ENCODE measurements at places on chromosomes 2 and 18.

DNA sequence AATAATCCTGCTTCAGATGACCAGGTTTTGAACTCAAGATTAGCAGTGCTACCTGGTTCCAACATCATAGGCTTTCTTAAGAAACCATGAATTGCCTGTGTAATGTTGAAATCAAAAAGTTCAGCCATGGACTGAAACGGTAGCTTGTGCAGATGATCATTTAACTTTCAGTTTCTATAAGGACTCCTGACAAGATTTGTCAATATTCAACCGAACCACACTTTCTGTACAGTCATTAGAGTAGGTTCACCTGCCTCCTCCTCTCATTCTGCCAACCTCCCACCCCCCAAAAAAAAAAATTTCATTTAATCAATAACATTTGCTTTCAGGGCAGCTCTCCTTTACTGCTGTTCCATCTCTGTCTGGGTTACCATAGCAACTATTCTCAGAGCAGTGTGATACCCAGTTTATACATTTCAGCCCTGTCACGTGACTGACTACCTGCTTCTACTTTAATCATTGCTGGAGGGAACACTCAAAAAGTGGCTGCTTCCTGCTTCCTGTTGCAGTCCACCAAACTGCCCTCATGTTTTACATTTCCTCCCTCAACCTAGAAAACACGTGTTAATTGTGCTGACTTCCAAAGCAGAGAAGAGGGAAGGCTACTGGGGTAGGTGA, 275.5 kb downstream of the SS18 start:
- no peak for DNase-seq

- no peak for DNase-seq
These were observed 834 bp downstream of the PDCL3 start for GRCh38 chr2:100563407-100564247.

DNA sequence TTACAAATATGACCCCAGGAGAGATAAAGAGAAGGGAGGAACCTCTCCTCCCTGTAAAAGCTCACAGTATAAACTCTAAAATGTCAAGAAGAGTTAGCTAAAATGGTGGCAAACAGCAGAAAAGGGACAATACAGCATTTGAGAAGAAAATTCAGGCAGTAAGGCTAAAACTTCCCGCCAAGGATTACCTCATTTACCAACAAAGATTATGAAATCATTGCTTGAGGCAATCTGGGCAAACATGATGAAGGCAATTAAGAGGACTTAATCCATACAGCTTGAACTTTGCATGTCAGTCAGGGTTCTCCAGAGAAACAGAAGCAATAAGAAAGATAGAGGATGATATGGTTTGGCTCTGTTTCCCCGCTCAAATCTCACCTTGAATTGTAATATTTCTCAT, 81.4 kb downstream of the CMPK2 start:
- DNase-seq = no peak

- DNase-seq = peak; percentile 53
These were observed 594.8 kb upstream of the ZEB2 start for GRCh38 chr2:145114726-145115125.

DNA sequence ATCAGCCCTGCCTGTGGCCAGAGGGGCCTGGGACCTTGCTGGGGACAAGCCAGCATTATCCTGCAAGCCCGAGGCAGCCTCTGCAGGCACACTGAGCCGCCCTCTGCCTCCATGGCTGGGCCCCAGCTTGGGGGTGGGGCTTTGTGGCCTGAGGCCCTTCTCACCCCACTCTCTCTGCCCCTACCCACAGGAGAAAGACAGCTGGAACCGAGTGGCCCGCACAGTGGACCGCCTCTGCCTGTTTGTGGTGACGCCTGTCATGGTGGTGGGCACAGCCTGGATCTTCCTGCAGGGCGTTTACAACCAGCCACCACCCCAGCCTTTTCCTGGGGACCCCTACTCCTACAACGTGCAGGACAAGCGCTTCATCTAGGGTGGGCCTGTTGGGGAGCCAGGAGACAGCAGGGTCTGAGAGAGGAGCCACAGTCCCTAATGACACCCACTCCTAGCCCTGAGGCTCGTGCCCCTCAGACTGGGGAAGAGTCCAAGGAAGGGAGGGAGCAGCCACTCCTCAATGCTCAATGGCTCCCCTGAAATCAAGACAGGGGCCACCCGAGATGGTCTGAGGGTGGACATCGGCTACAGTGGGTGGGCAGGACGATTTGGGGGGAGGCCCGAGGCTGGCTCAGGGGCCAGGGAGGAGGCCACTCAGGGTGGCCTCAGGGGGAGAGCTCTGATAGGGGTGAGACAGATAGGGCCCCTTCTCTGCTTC, 4.4 kb upstream of the CHRNG start:
- no peak for DNase-seq

- DNase-seq = no peak
These were observed 129.5 kb upstream of the NYAP2 start for GRCh38 chr2:225270053-225270452.

DNA sequence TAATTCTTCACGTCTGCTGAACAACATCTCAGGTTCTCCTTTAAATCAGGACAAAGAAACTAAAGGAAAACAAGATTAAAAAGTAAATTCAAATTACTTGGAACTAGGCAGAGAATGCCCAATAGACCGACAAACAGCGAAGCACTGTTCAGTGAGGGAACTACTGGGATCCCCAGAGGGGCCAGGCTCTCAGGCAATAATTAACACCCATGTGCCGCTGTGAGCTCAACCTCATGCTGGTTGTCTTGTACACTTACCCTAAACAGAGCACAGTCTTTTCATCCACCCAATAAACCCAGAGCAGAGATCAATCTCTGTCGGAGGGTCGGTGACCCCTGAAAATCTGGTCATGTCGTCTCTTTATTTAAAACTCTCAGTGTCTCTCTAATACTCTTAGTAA, 229.9 kb upstream of the CRIM1 start:
- no peak for DNase-seq

DNA sequence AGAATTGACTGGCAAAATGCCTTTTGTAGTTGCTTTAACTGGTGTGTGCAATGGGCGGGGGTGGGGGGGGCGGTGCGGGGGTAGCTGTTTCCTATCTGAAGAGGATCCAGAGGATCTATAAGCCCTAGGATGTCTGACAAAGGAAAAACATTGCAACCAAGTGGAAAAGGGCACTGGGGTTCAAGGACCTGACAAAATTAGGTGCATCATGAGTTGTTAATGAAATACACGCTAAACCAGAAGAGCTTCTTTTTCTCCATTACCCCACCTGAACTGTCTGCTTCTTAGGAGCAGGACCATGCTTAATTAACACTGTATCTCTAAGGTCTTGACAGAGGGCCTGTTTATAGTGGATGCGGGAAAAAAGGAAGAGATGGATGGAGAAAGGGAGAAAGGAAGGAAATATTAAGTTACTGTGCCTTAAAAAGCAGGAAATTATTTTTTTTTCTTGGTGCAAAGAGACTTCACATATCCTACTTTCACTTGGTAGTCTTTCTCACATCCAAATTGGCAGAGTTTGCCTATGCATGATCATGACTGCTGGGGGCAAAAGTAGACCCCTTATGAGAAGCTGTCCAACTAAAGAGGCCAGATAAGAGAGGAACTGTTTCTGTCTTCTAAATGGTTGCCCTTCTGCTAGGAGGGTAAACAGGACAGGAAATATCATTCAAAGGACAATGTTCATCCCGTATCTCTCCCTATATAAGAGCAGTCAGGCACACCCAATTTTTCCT, 4.6 kb downstream of the RND3 start:
- no peak for DNase-seq

DNA sequence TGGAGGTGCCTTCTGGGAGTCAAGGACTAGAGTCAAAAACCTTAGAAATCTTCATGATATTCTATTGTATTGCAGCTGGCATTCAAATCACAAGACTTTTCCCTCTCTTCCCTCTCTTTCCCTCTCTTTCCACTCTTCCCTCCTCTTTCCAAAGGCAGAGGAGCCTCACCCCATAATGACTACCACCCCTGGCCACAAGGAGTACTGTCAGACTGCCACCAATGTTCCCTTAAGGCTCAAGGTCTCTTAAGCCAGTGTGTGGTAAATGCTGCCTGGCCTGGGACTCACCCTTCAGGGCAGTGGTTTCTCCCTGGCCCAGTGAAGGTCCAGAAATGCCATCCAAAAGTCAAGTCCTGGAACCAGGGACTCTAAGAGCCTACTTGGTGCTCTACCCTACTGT, 605.9 kb upstream of the PKDCC start:
- no peak for DNase-seq

DNA sequence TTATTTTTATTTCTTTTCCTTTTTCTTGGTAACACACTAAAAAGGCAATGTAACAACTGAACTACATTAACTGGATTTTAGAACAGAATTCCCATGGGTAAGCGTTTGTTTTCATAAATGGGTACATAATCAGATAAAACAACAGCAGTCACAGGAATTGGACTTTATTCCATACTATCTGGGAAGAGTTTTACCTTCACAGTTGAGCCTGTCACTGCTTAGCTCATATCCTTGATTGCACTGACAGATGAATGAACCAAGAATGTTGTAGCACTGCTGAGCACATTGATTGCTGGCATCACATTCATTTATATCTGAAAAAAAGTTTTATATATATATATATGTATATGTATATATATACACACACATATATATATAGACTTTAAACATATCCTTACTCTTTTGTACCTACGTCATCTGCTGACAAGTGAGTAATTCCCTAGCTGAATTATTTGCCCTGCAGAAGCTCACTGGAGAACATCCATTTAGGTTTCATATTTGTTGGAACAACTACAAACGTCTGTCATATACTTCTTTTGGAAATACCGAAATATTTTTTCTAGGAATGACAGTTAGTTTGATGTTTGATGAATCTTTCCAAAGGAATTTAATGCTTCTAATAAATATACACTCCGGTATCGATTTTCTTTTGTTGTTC, 47.0 kb downstream of the EFEMP1 start:
- DNase-seq = no peak

DNA sequence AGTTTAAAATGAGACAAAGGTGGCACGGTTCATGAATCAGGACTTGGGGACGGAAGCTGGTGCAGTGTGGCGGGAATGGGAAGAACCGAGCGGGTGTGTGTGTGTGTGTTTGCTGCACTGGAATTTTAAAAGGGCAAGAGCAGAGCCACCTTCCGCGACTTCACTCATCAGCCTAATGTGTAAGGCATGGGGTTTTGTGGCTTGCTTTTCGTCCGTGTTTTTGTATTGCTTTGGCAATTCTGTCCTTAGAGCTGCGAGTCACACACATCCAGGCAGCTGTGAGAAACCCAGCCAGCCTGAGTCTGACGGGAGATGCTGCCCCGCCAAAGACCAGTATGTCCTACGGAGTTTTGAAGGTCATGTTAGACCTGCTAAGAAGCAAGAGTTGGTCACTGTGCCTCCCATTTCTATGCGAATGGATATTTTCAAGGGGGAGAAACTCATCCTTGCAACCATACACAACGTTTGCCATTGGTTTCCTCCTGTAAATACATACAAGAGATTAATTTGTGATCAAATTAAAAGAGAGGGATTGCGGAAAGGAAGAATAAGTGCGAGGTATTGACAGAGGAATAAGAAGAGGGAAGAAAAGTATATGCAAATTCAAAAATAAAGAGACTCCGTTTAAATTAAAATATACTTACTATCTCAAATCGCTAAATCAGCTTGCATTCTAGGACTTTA, 665 bp upstream of the CACNB4 start:
- no peak for DNase-seq

GRCh38 chr2:219687272-219687671, 59.8 kb downstream of the SLC4A3 start:
- peak; percentile 55 for DNase-seq

GRCh38 chr2:4693266-4693665, 989.9 kb downstream of the DCDC2C start:
- peak; percentile 15 for DNase-seq

DNA sequence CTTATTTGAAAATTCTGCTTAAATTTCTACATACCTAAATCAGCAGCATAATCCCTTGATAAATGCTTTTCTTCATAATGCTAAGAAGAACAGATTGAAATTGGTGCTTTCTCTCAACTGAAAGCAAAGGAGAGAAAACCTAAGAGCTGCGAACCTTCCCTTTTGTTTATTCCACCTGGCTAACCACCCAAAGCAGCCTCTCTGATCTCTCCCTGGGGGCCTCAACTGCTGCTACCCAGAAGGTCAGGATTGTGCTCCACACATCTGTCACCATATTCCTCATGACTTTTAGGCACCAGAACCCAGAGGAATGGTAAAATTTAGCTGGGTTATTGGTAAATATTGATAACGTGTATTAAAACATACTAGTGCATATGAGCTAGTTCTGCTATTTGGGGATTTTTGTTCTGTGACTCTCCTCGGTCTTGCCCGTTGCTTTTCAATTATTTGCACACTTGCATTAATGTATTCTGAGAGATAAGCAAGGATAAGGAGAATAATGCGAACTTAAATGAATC, 334.1 kb downstream of the RIT2 start:
- no peak for DNase-seq

DNA sequence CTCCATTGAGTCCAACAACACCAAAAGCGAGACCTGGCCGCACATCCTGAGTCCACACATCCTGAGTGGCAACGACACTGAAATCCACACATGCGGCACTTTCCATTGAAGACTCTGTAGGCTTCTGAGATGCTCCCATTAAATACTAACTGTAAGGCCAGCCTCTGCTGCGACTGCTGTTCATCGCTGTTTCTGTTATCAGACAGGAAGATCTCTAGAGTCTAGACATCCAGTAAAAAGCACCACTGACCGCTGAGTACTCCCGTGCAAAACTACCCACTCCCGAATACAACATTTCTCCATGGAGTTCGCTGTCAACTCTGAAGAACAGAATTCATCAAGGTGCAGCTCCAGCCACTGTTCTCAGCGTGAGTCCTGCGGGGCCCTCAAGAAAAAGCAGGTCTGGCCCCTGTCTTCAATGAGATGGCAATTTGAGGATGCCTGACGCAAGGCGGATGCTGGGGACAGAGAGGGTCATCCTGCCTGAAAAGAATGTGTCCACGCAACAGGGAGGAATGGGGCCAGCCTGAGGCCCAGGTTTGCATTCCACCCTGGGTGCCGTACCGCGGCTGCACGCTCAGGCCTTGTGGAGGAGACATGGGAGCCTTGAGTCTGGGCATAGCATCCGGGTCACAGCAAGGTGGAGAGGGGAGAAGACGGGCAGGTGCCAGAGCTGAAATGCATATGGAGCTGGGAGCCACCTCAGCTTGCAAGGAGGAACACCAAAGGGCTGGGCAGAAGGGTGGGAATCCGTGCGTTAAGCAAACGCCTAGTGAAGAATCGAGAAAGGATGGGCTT, 61.9 kb downstream of the ZNF516 start:
- no peak for DNase-seq

GRCh38 chr18:10895976-10896375, 253.4 kb downstream of the PIEZO2 start:
- no peak for DNase-seq

- DNase-seq = no peak
These were observed 29.3 kb downstream of the FEZ2 start for GRCh38 chr2:36568516-36569246.

DNA sequence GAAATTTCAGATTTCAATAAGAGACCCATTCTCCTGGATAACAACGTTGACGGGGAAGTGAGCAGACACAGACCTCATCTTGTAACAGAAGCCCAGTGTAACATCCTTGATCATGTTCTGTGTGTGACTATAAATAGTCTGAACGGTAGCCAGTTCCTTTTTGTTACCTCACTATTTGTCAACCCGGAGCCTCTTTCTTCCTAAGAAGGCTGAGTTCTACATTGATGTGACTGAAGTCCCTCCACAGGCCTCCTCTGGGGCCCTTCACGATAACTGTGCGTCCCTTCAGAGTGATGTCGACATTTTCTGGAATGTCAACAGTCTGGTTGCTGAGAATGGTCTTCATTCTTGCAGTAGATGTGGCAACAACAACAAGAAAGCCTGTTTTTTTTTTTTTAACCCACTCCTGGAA, 6.3 kb upstream of the PLEKHM3 start:
- no peak for DNase-seq

GRCh38 chr18:48310999-48311398, 98.2 kb downstream of the ZBTB7C start:
- no peak for DNase-seq

GRCh38 chr2:184692141-184692734, 93.9 kb downstream of the ZNF804A start:
- no peak for DNase-seq
